ENCODE measurements at places on chromosomes 3 and 15.

DNA sequence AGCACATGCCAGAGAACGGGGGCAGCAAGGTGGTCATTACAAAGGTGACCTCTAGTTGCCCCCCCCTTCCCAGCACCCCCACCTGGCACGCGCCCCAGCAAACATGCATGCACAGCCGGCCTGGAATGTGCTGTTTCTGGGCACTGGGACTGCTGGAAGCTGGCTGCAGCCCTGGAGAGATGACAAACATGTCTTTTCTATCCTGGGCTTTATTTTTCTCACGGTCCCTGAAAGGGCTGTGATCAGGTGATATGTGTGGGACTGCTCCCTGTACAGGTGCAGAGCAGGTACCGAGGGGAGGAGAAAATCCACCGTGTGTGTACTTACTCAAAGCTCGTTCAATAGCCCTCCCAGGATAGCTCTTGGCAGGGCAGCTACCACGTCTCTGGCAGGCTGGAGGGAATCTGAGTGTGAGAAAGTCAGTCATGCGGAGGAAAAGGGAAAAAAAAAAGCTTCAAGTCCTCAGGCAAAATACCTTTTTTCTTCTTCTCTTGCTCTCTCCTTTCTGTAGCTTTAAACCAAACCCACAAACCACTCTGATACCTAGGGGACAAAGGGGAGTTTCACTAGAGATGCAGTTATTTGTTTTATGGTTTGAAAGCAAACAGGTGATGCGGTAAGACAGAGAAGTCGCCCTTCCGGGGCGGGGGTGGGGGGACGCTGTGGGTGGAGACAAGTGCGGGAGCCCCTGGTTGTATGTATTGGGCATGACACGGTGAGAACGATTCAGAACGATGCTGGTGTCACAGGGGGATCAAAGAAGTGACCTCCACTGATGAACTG, 5.0 kb upstream of the HES1 start:
- DNase-seq = peak; percentile 90

GRCh38 chr3:22729981-22730380, 473.1 kb upstream of the UBE2E2 start:
- DNase-seq = peak; percentile 3

DNA sequence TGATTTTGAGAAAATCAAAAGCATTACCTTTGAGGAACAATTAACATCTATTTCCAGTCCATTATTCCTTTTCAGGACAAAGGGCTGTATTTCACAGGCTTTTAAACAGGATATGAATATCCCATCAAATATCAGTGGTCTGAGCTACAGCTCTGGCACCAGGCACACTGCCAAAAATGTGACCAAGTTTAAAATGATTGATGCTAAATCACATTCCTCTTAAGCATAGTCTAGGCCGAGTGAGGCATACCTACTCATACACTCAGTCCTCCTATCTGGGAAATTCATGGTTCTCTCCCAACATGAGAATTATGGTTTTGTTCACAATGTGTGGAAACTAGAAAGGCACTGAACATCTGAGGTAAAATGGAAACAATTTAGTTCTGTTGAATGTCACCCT, 683.5 kb downstream of the TUSC7 start:
- no peak for DNase-seq

DNA sequence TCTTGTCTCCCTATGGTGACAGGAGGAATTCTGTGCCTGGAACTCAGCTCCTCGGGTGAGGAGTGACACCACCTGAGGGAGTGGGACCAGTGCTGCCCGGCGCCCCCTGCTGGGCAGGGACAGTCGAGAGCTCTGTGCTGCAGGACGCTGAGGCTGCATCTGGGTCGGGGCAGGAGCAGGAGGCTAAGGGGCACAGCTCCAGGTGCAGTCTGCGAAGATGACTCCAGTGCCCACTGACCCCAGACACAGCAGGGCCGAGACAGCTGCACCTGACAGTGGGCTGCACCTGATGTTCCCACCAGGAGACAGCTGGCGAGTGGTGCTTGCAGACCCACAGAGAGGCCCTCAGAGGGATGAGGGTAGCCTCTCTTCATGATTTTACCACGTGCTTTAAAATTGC, 152.9 kb downstream of the ATP10A start:
- peak; percentile 42 for DNase-seq

- no peak for DNase-seq
Measured at GRCh38 chr3:179265875-179266274, 15.0 kb upstream of the KCNMB3 start.

- no peak for DNase-seq
Measured at GRCh38 chr15:68001811-68002210, 52.3 kb upstream of the PIAS1 start.

GRCh38 chr15:65885668-65886218, 16.5 kb downstream of the RAB11A start:
- DNase-seq = peak; percentile 7

DNA sequence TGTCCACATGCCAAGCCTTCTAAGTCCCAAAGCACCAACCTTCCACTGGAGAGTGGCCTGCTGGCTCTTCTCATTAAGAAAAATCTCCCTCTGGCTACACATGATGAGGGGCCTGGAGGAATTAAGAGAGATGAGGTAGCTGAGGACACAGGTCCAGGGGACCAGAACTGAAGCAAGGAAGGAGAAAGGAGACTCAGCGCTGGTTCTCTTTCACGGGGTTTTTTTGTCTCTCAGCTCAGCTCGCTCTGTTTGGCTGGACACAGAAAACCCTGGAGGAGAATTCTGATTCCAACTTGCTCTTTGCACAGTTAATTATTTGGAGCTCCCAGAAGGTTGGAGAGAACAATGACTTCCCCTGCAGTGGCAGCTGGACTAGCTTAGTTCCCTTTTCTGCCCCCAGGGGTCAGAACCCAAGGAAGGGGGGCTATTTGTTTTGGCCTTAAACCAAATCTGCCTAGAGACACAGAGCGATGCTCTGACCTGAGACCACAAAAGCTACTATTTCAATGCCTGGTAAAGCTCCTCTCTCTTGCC, 507.6 kb downstream of the FHIT start:
- DNase-seq = peak; percentile 72

GRCh38 chr3:12893247-12893646, 51.9 kb upstream of the RPL32 start:
- peak; percentile 28 for DNase-seq

DNA sequence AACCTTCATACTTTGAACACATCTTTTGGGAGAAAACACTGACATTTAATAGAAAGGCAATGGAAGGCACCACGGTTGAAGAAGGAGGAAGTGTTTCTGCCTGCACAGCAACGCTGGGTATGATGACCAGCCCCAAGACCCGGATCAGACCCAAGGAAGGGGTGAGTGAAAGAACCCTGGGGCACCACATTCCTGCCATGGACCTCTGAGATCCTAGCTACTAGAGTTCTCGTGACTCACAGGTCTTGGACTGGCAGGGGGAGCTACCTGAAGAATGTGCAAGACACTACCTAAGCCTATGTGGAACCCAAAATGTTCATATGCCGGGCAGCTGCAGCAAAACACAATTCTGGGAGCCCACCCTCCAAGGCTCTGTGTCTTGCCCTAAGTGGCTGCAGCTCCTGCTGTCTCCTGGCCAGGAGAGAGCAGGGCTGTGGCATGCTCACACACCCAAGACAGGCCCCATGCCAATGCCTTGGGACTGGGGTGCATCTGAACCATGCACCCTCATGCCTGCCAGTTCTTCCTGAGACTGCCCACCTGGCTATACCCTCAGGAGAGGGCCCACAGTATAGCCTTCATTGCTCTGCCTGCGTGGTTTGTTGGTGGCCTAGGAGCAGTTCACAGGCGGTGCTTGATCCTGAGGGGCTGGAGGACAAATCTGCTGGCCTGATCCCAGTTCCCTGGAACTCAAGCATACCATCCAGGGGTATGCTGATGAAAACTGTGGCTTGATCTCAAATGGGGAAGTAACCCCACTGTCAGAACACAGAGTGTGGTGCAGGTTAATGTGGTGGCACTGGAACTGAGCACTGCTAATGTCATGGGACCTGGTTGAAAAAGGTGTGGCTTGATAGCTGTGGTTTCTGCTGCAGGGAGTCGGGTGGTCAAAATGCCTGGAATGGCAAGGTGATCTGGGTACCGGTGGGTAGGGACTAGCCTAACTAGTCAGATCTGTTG, 353.3 kb upstream of the ARHGEF26 start:
- no peak for DNase-seq

- DNase-seq = peak; percentile 1
Measured at GRCh38 chr3:52925405-52926313, 28.3 kb upstream of the STIMATE start.

DNA sequence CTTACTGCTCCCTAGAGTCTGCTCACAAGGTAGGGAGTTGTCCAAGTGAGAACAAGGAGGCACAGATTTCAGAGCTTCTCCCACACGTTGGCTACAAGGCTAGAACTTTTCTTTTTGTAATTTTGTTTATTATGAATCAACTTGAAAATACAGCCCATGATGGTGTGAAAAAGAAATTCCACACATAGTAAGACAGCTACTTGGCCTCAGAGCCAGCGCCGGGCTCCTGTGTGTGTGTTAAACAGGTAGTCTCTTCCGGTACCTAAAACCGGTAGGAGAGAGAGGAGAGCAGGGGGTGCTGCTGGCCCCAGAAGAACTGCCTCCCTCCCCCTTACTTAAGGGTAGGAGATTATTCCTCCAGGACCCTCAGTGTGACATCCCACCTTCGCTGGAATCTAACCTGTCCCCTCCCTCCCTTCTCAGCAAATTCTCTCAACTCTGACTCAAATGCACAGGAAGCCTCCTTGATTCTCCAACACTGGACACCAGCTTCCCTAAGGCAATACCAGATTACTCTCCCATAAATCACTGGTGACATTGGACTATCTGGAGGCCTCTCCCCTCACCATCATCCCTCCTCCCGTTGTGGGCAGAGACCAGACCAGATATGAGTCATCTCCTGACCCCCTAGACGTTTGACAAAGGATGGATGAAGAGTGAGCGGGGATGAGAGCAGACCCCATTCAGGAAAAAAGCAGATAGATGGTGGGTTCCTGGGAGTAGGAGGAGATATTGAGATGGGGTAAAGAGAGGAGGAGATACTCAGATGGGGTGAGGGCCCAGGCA, 4.5 kb upstream of the IP6K1 start:
- DNase-seq = no peak

DNA sequence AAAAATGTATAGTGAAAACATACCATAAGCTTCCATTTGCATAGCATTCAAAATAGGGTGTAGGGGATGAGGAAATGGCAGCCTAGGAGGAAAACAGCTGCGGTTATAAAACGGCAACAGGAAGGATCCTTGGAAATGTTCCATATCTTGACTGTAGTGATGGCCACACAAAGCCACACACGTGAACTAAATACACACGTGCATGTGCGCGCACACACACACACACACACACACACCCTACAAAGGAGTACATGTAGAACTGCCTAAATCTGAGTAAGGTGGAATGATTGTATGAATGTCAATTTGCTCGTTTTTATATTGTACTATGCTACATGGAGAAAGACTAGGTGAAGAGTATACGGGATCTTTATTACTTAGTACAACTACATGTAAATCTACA, 3.9 kb upstream of the IREB2 start:
- no peak for DNase-seq

DNA sequence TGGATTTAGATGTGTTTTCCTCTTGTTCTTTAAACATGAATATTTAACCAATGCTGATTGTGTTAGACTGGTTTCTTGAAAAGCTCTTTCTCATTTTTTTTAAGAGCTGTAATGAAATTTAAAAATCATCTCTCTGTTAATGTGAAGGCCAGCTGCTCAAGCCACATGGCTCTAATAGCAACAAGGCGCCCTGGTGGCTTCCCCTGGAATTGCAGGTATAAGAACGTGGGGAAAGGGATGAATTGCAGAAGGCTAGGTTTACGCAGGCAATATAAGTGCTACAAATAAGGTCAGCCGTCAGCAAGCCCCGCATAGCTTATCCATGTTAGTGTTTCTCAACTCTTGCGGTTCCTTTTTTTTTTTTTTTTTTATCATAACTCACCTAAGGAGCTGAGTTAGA, 108.5 kb downstream of the SAMMSON start:
- DNase-seq = no peak

DNA sequence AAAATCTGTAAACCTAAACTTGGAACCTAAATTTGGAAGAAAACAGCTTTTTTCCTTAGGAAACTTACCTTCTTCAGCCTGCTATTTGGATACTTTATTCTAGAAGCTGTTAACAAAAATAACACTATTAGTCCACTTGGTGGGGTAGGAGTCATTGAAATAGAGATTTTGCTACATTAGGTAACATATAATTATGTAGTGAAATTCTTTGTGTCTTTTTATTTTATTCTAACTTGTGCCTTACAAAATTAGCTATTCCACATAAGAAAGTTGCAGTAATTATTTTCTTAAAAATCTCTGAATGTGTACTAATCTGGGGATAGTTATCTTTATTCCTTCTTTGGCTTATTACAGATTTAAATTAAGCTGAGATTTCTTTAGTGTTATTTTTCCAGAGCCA, 360.4 kb upstream of the ROBO2 start:
- DNase-seq = peak; percentile 6

- peak; percentile 80 for DNase-seq
Measured at GRCh38 chr3:147654827-147655226, 245.7 kb downstream of the ZIC1 start.

DNA sequence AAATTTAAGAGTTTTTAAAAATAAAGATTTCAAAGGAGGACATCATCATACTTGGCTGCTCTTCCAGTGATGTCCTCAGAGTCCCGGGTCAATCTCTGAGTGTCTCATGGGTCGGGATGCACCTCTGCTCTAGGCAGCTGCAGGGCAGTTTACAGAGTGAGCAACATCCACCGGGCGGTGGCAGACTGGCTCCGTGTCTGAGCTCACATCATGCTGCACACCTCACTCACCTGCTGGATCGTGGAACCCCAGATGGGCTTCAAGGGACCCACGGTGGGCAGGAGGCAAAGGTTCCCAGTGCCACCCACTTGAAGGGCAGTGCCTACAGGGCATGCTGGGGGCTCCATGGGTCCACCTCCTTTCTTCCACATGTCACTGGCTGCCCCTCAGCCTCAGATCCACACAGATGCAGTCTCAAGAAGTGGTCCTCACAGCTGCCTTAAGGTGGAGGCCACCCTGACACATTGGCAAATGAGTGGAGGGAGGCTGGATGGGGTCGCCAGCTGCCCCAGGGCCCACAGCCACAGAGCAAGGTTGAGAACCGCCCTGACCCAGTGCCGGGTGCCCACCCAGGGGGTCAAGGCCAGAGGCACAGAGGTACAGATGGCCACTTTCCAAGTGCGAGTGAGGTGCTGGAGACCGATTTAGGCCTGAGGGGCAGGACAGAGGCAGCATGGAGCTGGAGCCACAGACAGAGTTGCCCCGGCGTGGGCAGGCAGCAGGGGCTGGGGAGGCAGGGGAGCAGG, 25.2 kb downstream of the CYFIP1 start:
- no peak for DNase-seq

GRCh38 chr3:38163841-38164642, 1.3 kb upstream of the OXSR1 start:
- DNase-seq = no peak

GRCh38 chr15:89907289-89907688, 5.5 kb downstream of the ARPIN start:
- DNase-seq = no peak

GRCh38 chr15:45573961-45574629, 13.1 kb upstream of the BLOC1S6 start:
- DNase-seq = no peak

DNA sequence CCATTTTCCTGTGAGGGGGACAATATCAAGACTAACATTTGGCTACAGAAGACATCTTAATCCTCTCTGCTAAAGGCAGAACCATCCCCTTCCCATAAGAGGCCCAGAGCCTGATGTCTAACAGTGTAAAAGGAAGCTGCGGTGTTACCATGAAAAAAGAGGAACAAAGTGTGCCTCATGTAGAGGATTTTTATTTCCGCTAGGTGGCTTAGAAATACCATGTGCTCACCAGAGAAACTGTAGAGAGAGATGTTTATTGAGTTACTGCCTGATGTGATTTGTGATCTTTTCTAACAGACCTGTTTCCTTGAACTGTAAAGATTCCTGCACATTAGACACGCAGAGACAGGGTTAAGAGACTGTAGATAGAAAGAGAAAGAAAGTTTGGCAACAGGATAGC, 22.0 kb downstream of the OR5H15 start:
- DNase-seq = peak; percentile 0
